Stimulated activated CD4-positive, alpha-beta T cell treated with anti-CD3 and anti-CD28 coated beads, Interleukin-15, amount 100 ng/mL, for 1 hour (primary cell): ENCODE measurements at places on chromosomes 6 and 20.

GRCh38 chr6:5067305-5067704 lies 17.8 kb upstream of the PPP1R3G start:
- no peak for DNase-seq

DNA sequence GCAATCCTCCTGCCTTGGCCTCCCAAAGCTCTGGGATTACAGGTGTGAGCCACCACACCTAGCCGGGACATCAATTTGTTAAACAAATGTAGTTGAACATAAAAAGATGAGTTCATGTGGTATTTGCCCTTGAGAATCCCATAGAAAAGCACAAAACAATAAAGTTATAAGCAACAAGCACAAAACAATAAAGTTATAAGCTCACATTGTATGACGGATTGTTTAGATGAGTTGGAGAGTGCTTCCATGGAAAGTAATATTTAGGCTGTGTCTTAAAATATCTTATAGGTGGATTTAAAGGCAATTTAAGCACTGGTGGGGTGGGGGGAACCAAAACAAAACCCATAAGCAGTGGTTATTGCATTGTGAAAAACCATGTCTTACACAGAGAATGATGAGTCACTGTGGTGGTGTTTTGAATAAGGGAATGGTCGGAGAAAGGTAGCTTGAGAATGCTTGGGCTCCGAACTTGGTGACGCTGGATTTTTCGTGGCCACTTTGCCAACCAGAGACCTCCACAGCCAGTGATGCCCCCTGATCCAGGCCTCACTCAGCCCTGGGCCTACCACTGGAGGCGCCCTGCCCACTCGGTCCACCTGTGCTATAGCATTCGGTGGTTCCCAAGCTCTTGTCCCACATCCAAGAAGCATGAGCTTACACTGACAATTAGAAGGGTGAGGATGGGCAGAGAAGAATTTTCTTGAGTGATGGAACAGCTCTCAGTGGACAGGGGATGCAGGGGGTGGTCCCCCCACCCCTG lies 256.0 kb downstream of the CDKAL1 start:
- no peak for DNase-seq

DNA sequence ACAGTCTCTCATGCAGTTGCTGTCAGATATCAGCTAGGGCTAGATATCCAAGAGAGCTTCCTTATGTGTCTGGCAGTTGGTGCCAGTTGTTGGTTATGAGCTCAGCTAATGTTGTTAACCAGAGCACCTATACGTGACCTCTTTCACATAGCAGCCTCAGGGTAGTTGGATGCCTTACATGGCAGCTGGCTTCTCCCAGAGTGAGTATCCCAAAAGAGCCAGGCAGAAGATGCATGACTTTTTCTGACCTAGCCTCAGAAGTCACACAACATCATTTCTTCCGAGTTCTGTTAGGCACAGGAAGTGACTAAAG lies 175.7 kb downstream of the VEGFA start:
- DNase-seq: no peak

GRCh38 chr6:113882336-113883022 lies 25.3 kb downstream of the MARCKS start:
- DNase-seq: no peak

GRCh38 chr20:33650111-33650752 lies 11.9 kb upstream of the C20orf144 start:
- no peak for DNase-seq

DNA sequence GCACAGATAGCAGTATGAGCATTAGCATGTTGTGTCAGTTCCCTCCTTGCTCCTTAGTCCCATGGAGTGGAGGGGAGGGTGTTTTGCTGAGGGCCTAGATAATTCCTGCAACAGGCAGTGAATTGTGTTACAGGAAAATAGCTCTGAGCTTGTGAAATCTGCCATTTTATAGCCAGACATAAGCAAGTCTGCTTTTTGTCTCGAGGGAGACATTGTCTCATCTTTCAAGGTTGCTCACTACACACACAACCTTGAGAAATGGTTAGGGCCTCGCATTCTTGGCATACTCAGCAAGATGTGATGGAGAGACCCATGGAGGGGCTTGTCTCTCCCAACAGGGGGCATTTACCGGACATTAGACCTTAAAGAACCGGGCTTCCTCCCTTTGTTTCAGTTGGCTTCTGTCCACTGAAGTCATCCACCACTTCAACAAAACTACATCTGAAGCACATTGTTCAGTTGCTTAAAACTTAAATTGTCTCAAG lies 108.0 kb upstream of the FOXO3 start:
- DNase-seq: no peak

DNA sequence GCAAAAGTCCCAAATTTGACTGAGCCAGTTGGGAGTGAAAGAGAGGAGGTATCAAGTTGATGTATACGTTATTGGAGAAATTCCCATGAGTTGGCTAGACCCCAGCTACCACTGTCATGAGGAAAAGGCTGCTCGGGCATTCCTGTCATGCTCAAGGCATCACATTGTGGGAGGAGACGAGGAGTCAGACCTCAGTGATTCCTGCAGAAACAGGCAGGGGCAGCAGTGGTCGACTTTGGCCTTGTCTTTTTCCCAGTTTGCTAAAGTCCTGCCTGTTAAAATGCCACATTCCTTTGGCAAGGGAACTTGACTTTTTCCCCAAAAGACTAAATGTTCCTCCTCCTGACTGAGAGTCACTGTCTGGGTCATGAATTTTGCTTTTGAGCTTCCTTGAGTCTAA lies 295.5 kb upstream of the HS3ST5 start:
- DNase-seq: no peak
